ENCODE measurements at places on chromosomes 2 and 18.

GRCh38 chr2:71896385-71897136, 251.1 kb downstream of the CYP26B1 start:
- DNase-seq: no peak

DNA sequence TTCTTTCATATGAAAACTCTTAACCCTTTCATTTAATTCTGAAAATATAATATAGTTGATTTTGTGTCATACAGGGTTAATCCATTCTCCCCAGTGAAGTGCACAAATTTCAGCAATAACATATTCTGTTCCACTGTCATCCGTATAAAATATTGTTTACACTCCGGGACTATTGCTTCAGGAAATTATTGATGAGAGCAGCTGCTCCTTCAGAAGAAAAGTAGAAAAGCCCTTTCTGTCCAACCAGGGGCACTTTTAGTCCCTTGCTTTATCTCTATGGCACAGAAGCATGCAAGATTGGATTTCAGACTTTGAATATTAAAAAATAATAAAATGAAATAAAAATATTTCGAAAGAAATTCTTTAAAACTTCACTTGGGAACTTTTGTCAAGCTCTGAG, 535.7 kb upstream of the SLC39A10 start:
- DNase-seq: no peak

GRCh38 chr18:12456441-12456840, 48.7 kb downstream of the PRELID3A start:
- DNase-seq: no peak

DNA sequence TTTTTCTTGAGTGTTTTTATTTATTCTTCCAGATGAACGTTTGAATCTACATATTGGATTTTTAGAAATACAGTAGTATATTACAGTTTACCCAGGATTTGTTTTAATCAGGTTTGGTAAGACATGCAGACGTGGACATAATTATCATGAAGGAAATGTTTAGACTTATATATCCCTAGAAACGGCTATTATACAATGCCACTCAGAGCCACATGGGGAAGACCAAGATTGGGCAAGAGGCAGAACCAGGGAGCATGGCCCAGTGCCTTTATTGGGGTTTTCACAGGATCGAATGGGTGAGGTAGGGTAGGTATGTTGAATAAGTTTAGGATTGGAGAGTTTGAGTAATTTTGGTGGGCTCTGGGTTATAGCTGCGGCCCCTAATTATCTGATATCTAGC, 212.2 kb downstream of the CAMKMT start:
- DNase-seq: no peak

- no peak for DNase-seq
Observed at GRCh38 chr2:206515580-206515979, 72.2 kb downstream of the ADAM23 start.

DNA sequence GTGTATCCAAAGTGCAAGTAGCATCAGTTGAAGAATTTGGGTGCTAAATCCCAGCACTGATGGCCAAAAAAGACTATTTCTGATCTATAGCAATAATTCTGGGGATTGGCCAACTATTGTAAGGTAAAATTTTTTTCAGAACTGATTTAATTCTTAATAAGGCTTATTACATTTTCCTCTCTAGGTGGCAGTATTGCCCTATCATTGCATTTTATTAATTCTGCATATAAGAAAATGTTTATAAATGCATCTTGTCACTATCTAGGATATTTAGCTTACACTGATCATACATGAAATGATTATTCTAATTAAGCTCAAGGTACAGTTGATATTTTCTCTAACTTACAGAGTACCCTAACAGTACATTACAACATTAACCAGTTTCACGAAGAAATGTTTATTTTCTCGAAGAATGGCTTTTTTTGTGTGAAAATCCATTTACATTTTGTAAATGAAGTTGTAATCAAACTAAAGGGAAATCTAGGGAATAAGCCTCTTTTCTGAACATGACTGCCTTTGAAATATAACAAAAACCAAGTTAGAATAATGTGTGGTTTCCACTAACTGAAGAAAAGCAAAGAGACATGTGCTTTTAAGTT, 11.0 kb downstream of the TTN start:
- DNase-seq: no peak

DNA sequence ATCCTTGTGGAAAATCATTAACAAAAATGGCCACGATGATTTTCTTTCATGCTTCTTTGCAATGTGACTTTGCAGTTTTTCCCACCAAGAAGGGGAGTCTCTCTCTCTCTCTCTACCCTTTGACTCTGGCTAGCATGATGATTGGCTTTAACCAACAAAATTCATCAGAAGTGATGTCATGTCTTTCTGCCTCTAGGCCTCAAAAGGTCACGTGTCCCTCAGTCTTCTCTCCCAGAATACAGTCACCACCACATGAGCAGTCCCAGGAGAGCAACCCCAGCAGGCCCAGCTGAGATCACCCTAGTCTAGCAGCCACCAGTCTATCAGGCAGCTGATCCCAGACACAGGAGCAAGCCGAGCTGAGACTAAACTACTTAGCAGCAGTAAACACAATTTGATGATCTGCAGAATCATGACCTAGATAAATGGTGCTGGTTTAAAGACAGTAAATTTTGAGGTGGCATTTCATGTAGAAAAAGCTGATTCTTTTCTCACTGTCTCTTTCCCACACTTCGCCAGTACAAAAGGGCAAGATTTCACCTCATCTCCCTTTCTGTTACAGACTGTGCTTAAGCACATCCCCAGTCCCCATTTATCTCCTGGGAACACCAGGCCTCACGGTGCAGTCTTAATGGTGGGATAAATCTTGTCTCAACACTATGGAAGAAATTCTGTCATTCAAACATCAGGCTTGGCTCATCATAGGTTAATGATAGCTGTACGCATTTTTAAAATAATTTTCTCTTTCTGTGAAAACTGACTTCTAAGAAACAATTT, 132.7 kb downstream of the SCG2 start:
- DNase-seq: no peak

- no peak for DNase-seq
Observed at GRCh38 chr2:208266936-208267335, 881 bp downstream of the PIKFYVE start.

- no peak for DNase-seq
Observed at GRCh38 chr2:146461068-146461467, 1383.8 kb upstream of the ACVR2A start.

- no peak for DNase-seq
Observed at GRCh38 chr2:221480163-221480562, 91.9 kb downstream of the EPHA4 start.

DNA sequence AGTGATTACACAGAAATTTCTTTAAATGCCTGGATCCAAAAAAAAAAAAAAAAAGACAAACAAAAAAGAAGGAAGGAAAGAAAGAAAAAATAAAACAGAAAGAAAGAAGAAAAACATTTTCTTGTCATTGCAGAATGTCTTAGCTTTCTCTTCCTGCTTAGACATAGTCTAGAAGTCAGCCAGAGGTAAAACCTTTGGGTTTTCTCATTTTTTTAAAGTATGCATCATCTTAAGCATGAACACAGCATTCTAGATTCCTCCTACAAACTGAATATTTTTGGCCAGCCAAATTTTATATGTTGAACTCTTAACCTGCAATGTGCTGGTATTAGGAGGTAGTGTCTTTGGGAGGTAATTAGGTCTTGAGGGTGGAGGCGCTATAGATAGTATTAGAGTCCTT, 243.9 kb downstream of the TRIB2 start:
- DNase-seq: no peak

DNA sequence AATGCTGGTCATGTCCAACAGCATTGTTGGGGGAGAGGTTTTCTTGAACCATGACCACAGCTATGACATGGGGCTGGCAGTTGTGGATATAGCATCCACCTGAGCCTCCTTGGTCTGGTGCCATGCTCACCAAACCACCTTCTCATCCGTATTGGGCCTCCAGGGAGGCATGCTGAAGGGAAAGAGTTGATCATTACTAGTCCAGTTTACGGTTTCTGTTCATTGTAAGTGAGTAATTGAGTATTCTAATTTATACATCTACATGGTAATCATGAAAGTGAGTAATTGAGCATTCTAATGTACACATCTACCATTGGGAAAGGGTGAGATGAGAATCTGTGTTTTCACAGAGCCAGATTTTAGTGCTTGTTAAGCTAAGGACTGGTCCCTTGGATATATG, 6.8 kb downstream of the TMEM87B start:
- no peak for DNase-seq

- no peak for DNase-seq
Observed at GRCh38 chr2:241892299-241893137, 23.0 kb downstream of the RTP5 start.
